ENCODE measurements at places on chromosomes 7 and 10.

DNA sequence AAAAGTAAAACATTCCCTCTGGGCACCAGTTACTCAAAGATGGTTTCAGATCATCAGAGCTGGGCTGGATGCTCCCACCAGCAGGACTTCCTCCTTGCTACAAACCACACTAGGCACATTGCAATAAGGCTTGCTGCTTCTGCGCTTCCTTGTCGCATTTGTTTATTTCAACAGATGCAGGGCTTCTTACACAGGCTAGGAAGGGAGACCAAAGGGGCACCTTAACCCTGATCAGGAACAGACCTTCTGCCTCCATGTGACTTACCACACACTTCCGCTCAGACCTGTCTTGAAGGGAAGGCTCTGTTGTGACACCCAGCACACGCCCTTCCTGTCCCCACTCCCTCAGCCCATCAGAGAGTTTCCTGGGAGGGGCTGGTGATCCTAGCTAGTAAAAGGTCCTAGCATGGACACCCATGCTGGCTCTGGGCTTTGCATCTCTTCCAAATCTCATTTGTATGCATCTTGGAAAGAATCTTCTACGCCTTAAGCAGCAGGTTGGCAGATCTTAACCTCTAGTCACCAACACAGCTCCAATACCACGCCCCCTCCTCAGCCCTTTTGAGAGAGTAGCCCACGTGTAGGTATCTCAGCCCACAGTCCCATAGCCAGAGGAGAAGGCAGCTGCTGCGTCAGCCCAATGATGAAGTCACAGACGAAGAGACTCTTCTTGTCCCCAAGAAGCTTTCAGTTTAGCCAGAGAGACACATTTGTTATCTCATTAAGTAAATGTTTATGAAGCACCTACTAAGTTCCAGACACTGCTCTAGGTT is 47.1 kb upstream of the SVIL start:
- no peak for DNase-seq

DNA sequence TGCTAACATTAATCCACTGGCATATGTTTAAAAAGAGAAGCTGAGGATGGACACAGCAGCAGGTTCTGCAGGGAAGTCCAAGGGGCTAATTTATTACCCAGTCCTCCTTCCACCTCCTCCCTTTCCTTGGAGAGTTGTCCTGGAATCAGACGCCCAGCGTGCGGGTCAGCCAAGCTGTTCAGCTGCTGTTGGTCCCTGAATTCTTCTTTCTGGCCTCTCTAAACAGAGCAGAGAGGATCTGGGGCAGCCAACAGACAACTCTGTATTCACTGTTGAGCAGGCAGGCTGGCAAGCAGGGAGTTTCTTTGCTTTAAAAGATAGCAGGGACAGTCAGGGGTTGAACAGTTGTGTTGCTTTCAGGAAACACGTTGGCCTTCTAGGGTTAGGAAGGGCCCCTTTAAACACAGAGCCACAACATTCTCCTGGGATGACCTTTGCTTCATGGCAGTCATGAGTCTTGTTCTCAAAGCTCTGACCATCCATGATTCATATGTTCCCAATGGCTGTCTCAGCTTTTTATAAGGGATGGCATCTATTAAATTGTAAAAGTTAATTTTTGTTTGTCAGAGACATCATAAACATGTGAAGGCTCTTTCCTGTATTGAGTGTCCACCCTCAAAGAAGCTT is 217.0 kb downstream of the CREB5 start:
- no peak for DNase-seq

- no peak for DNase-seq
Measured at GRCh38 chr7:34839645-34840044, 181.6 kb downstream of the NPSR1 start.

DNA sequence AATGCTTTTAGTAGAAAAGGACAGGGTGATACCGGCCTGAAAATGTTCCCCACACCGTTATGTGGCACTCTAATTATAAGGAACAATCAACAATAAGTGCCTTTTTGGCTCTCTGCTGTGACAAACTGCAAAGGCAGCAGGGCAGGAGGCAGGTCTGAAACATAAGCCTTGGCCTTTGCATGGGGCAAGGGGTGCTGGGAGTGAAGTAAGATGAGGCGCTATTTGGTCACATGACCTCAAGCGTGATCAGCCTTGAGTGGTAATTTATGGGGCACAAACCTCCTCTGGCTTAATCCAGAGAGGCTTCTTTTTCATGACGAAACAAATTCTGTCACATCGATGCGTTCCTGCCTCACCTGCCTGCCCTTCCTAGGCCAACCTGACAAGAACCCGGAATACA is 202.7 kb downstream of the TAX1BP1 start:
- no peak for DNase-seq

DNA sequence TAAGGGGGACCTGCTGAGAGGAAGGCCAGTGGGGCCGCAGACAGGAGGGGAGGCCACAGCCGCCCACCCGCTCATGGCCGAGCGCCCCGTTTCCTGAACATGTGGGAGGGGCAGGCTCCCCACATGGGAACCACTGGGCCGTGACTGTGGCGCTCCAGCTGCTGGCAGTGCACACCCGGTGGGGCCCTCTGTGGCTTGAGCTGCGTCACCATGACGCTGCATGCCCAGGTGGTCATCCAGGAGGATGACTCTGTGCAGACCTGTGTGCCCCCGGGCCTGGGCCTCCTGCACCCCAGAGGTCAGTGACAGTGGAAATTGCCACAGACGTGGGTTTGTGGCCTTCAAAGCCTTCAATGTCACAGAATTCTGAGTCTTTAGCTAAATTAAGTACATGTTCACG is 85.1 kb downstream of the MGMT start:
- no peak for DNase-seq
